ENCODE measurements at places on chromosomes 6 and 20.
A peak's percentile ranks its signal among the peaks of the same experiment; 100 is the strongest.

DNA sequence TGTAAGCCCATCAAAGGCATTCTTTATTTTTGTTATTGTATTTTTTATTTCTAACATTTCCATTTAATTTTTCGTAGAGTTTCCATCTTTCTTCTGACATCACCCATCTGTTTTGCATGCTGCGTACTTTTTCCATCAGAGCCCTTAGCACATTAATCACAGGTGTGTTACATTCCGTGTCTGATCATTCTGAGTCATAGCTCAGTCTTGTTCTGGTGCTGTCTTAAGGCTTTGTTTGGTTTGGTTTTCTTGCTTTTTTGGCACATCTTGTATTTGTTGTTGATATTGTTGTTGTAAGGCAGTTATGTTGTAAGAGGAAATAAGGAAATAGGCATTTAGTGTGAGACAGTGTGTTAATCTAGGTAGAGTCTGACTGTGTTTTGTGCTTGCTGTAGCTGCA, 214.6 kb upstream of the CDH4 start:
- DNase-seq: no peak

DNA sequence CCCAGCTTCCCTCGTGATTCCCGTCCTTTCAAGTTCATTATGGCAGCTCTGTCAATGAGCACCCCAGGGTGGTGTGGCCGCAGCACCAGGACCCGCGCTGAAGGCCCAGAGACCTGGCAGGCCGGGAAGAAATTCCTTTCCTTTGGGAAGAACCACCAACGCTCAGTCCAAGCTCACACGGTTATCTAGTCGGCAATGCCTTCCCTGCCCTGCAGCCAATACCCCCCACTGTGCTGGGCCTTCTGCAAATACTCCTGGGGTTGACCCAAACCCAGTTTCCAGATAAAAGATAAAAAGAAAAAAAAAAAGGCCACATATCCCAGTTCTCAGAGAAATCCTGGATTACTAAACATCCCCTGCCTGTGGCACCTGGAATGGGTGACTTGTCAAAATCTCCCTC, 28.7 kb downstream of the PXDC1 start:
- DNase-seq: no peak

DNA sequence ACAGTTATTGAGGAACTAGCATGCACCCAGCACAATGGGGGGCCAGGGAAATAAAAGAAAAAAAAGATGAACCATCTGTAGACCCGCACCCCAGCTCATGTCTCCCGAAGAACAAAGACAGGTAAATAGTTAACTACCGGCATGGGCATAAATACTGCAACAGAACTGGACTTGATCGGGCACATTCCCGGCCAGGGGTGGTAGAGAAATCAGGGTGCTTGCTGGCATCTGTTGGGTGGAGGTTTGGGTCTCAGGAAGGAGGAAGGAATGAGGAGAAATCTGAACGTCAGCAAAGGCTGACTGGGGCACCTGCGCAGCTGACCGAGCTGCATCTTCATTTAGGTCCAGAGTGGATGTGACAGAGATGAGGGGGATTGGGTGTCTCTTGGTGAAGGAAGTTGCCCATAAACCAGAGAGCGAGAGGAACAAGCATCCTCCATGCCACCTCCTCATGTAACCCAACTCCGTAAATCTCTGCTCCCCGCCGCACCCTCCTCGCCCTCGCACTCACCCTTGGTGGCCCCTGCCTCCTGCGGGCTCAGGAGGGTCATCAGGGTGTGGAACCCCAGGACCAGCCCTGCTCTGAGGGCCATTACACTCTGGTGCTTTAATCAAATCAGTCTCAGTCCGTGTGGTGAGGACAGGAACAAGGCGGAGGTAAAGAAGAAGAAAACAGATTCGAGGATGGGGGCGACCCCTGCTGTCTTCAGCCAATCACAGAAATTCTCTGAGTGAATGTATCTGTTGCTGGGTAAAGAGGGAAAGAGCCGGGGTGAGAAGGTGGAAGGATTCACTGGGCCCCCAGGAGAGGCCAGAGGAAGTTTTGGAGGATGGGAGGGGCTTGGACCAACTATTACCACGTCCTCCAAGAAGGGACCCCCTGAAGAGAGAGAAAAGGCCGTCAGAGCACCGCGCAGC, at the start of gene HLA-DOA:
TSS of gene HLA-DOA (minus strand) at position 648 of the 918 bp plus-strand sequence.
- peak; percentile 32 for DNase-seq

DNA sequence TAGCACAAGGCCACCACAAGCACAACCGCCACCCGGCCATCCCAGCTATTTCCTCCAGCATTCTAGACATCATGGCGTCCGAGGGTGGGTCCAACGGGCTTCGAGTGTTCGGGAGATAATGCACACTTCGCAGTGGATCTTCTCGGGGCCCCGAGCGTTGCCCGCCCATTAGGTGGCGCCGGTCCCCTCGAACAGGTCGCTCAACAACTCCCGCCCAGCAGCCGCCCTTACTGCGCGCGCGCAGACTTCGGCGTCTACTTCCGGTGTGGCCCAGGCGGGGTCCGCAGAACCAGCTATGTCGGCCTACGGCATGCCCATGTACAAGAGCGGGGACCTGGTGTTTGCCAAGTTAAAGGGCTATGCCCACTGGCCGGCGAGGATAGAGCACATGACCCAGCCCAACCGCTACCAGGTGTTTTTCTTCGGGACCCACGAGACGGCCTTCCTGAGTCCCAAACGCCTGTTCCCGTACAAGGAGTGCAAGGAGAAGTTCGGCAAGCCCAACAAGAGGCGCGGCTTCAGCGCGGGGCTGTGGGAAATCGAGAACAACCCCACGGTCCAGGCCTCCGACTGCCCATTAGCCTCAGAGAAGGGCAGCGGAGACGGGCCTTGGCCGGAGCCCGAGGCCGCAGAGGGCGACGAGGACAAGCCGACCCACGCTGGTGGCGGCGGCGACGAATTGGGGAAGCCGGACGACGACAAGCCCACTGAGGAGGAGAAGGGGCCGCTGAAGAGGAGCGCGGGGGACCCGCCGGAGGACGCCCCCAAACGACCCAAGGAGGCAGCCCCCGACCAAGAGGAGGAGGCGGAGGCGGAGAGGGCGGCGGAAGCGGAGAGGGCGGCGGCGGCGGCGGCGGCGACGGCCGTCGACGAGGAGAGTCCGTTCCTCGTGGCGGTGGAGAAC, at the start of gene HDGFL1:
TSS of gene HDGFL1 (plus strand) at position 286 of the 904 bp plus-strand sequence. CDS start at position 296, 10 bp downstream.
- no peak for DNase-seq

GRCh38 chr20:62752181-62752670, 43.6 kb downstream of the NTSR1 start:
- no peak for DNase-seq
